ENCODE measurements at places on chromosomes 2 and 18. TPM values are rescaled to one million over a fixed set of nuclear protein-coding genes. Genes with fewer than 3 reads are reported as not detected.
A peak's percentile ranks its signal among the peaks of the same experiment; 100 is the strongest.

Gene DSG1
- 1.5 TPM for total RNA-seq

Gene MDH1B
- 14.4 TPM for total RNA-seq

GRCh38 chr18:58239879-58240278 lies 195.9 kb downstream of the NEDD4L start:
- H3K36me3 ChIP-seq, result no peaks in the 10 kb centered on the region
- DNase-seq, result no peak
- no peak overlapping the region for H3K4me3 ChIP-seq
- peaks cover 3% of the 10 kb centered on the region for H3K4me1 ChIP-seq
- no peak overlapping the region for H3K27ac ChIP-seq

DNA sequence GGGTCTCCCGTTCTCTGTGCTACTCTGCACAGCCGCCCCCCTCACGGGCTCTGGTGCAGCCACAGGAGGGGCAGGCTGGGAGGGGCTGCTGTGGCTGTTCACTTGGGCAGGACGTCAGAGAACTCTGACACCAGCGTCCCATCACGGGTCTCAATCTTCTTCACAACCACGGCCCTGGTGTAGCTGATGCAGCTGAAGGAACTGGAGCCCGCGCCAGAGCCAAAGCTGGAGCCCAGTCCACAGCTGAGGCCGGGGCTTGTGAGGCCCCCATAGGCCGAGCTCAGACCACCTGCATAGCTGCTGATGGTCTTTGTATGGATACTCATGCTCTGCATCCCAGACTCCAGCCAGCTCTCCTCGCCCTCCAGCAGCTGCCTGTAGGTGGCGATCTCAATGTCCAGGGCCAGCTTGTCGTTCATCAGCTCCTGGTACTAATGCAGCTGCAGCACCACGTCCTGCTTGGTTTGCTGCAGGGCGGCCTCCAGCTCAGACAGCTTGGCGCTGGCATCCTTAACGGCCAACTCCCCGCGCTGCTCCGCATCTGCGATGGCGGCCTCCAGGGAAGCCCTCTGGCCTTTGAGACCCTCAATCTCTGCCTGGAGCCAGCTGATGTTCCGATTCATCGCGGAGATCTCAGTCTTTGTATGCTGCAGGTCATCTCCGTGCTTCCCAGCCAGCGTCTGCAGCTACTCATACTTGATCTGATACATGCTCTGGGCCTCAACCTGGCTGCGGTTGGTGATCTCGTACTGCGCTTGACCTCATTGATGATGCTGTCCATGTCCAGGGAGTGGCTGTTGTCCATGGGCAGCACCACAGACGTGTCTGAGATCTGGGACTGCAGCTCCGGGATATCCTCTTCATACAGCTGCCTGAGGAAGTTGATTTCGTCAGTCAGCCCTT lies 7.4 kb upstream of the DUSP19 start:
- DNase-seq, result no peak
- H3K4me3 ChIP-seq, result no peak overlapping the region
- H3K36me3 ChIP-seq, result no peaks in the 10 kb centered on the region
- no peak overlapping the region for H3K27ac ChIP-seq
- peaks cover 2% of the 10 kb centered on the region for H3K27me3 ChIP-seq
- peaks cover 6% of the 10 kb centered on the region for H3K4me1 ChIP-seq

- no peaks in the 10 kb centered on the region for H3K27me3 ChIP-seq
- H3K4me1 ChIP-seq, result peaks cover 31% of the 10 kb centered on the region
- peak overlapping the region; percentile 74 for H3K4me3 ChIP-seq
- H3K36me3 ChIP-seq, result peaks cover 7% of the 10 kb centered on the region
Observed at GRCh38 chr18:76821356-76821874, 942 bp upstream of the ZNF236 start.

DNA sequence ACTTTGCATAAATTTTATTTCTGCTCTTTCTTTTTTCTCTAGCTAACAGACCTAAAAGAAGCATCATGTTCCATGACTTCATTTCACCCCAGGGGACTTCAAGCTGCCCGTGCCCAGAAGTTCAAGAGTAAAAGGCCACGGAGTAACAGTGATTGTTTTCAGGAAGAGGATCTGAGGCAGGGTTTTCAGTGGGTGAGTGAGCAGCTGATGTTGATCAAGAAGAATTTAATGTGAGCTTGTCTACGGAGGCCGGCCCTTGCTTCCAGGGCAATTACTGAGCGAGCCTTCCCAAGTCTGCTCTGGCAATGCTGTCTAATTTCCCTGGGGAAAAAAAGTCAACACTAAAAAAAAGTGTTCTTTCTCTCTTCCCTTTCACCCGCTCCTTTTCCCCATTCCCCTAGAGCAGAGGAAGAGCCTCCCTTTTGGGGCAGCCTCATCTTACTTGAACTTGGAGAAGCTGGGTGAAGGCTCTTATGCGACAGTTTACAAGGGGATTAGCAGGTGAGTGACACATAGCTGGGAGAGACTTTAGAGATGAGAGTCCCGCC lies 1.2 kb downstream of the CDK15 start:
- DNase-seq, result peak; percentile 55
- peaks cover 6% of the 10 kb centered on the region for H3K4me1 ChIP-seq
- H3K4me3 ChIP-seq, result no peak overlapping the region
- no peaks in the 10 kb centered on the region for H3K36me3 ChIP-seq

GRCh38 chr2:146927080-146927711 lies 917.6 kb upstream of the ACVR2A start:
- H3K27ac ChIP-seq, result no peak overlapping the region
- H3K4me1 ChIP-seq, result no peaks in the 10 kb centered on the region
- no peaks in the 10 kb centered on the region for H3K36me3 ChIP-seq
- DNase-seq, result no peak
- no peak overlapping the region for H3K4me3 ChIP-seq

DNA sequence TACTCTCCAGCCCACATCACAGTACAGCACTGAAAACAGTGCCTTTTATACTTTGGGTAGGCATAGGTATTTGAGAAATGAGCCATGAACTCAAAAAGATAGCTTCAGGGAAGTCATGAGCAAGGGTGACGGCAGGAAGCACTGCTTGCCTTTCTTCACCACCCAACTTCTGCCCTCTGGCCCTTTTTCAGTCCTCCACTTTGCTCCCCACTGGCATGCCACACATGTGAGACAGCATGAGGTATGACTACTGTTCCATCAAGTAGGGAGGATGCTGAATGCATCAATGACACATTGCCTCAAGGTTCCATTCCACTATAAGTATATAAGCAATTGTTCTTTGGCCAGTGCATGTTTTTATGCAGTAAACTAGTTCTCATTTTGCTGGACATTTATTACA lies 373.0 kb downstream of the NRXN1 start:
- no peaks in the 10 kb centered on the region for H3K36me3 ChIP-seq
- H3K27me3 ChIP-seq, result no peaks in the 10 kb centered on the region
- no peak overlapping the region for H3K27ac ChIP-seq

DNA sequence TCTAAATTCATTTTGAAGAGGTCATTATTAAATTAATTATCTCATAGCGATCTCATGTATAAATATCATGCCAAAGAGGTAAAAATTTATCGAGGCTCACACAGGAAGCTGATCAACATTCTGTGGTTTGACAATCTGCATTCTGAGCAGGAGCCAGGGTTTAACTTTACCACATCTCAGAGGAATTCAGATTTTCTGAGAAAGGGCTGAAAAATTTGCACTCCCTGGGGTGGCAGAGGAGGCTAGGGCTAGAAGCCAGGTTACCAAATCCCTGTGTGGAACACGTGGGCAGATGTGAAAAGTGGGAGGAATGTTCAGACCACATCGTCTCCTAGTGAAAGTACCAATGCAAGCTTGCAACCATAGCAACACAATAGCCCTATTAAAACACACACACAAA lies 63.5 kb upstream of the CTLA4 start:
- no peaks in the 10 kb centered on the region for H3K27me3 ChIP-seq
- peaks cover 4% of the 10 kb centered on the region for H3K4me1 ChIP-seq
- H3K27ac ChIP-seq, result no peak overlapping the region
- DNase-seq, result no peak
- H3K36me3 ChIP-seq, result no peaks in the 10 kb centered on the region
- H3K4me3 ChIP-seq, result no peak overlapping the region

GRCh38 chr2:82857967-82858366 lies 1601.1 kb downstream of the SUCLG1 start:
- no peak overlapping the region for H3K27ac ChIP-seq
- no peak overlapping the region for H3K4me3 ChIP-seq
- no peaks in the 10 kb centered on the region for H3K36me3 ChIP-seq
- no peaks in the 10 kb centered on the region for H3K4me1 ChIP-seq

DNA sequence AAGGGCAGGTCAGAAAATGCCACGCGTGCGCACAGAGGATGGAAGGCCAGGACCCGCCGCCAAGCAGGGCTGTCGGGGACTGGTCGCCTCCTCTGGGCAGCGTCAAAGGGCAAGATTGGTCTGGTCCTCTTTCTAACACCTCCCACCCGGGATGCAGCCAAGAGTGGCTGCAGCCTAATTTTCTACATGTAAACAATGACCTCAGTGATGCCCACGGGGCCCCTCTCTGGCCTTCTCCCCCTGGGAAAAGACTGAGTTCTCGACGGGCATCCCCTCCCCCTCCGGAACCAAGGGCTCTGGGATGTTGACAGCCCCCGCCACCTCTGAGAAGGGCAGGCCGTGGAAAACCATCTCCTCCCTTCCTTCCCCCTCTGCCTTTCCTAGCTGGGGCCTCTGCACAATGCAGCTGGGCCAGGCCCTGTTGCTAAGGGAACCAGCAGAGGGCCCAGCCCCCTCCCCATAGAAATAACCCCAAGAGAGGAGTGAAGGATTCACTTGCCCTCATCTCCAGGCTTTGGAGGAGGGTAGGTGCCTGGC lies 80.0 kb upstream of the ZNF532 start:
- no peak overlapping the region for H3K4me3 ChIP-seq
- no peaks in the 10 kb centered on the region for H3K36me3 ChIP-seq
- no peaks in the 10 kb centered on the region for H3K27me3 ChIP-seq
